ENCODE measurements at places on chromosomes 3 and 15.

DNA sequence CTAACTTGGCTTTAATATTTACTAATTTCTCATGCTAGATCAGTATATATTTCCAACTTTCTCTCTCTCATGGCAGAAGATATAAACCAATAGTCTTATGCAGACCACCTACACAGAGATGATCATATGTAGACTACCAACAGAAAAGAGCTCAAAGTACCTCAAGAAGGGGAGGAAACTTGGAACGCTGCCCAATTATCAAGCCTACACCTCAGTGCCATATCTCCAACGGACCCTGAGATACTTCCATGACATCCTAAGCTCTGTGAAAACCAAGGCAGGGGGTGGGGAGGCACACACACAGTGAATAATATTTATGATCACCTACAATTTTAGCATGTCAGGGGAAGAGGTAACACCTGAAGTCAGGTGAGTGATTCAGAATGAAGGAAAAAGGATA lies 100.6 kb downstream of the STAG1 start:
- no peak for DNase-seq

DNA sequence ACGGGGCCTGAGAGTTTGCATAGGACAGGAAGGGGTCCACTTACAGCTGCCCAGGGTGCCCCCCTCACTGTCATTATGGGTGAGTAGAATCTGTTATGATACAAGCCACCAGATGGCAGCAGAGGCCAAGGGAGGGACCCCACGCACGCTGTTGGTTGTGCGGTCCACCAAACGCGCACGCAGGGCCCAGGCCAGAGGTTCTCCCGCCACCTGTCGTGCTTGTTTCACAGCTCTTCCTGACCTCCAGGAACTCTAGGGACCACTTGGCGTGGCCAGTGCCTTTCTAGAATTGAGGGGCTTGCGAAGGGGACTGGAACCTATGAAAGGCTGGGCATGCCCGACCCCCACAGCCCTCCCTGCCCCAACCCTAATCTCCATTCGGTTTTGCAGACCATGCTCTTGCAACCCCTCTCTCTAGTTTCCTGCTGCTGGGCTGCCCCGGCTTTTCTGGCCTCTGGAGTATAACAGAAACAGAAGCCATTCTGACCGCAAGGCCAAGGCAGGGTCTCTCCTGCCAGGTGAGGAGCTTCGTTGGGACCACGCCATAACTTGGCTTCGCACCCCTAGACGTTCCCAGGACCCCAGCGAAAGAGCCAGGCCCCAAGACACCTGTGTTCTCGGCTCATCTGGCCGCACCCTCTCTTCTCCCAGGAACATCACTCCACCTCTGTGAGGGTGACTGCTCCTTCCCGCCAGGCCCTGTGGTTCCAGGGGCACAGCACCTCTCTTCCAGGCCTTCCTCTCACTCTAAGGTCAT lies 46.0 kb downstream of the ALDH1L1 start:
- DNase-seq, result peak; percentile 45

GRCh38 chr3:4680871-4681300 lies 187.7 kb downstream of the ITPR1 start:
- no peak for DNase-seq

- no peak for DNase-seq
Observed at GRCh38 chr3:42288385-42288784, 22.4 kb upstream of the CCK start.

- no peak for DNase-seq
Observed at GRCh38 chr15:97998307-97999071, 38.0 kb downstream of the ARRDC4 start.

DNA sequence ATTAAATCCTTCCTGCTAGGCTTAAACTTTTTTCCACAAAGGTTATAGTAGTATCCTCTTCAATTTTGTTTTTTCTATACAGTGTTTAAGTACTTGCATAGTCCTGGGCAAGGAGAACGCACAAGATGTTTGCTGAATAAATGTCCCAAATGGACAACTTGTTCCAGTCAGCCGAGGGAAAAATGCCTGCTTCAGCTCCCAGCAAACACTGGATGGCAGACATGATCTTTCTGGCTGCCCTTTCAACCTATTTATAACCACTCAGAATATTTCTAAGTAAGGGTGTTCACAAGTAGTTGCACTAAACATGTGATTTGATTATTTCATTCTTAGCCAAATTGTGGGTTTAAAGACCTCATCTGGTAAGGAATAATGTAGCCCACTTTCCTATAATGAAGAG lies 29.8 kb downstream of the GNB4 start:
- no peak for DNase-seq

All from CD4-positive, alpha-beta T cell treated with Interleukin-6 for 4 hours (primary cell).